ENCODE measurements at places on chromosomes 4 and X.

DNA sequence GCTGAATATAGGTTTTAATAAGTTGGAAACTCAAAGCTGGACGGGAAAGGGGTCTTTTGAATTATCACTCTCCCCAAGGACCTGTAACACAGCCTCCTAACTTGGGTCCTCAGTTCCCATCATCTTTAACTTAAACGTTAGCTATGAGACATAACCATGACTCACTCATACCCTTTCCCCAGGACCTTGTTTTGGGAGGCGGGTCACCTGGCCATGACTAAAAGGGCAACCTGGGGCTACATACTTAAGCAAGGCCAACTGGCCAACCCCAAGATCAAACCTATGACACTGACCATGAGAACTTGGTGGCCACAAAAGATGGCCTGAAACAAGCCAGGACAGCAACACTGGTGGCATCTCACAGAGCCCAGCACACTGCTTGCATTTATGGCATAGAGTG is 89.0 kb downstream of the SH3KBP1 start:
- no peak for DNase-seq

DNA sequence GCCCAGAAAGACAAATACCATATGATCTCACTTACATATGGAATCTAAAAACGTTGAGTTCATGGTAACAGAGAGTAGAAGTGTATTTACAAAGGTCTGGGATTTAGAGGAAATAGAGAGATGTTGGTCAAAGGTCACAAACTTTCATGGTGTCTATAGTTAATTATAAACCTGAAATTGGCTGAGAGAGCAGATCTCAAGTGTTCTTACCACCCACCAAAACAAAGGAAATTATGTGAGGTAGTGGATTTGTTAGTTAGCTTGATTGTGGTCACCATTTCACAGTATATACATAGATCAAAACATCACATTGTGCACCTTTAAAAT is 186.8 kb downstream of the NWD2 start:
- no peak for DNase-seq

DNA sequence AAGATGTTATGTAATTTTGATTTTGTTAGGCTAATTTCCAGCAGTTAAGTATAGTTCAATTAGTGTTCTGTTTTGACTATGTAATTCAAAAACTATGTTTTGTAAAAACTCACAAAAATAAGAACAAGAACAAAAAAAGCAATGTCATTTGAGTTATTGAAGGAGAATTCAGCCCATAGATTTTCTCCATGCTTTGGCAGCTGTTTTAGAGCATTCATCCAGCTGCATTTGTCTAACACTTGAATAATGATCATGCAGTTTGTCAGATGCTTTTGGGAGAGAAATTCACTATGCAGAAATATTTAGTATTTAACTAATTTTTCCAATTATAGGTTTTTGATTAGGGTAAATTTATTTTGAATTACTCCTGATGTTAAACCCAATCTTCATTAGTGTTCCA is 14.2 kb downstream of the CPE start:
- DNase-seq, result no peak

DNA sequence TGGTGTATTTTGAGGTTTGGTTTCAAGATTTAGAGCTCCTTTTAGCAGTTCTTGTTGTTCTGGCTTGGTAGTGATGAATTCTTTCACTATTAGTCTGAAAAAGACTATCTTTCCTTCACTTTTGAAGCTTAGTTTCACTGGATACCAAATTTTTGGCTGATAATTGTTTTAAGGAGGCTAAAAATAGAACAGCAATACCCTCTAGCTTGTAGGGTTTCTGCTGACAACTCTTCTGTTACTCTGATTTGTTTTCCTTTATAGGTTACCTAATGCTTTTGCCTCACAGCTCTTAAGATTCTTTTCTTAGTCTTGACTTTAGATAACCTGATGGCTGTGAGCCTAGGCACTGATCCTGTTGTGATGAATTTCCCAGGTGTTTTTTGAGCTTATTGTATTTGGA is 33.6 kb upstream of the HEPH start:
- DNase-seq, result no peak

DNA sequence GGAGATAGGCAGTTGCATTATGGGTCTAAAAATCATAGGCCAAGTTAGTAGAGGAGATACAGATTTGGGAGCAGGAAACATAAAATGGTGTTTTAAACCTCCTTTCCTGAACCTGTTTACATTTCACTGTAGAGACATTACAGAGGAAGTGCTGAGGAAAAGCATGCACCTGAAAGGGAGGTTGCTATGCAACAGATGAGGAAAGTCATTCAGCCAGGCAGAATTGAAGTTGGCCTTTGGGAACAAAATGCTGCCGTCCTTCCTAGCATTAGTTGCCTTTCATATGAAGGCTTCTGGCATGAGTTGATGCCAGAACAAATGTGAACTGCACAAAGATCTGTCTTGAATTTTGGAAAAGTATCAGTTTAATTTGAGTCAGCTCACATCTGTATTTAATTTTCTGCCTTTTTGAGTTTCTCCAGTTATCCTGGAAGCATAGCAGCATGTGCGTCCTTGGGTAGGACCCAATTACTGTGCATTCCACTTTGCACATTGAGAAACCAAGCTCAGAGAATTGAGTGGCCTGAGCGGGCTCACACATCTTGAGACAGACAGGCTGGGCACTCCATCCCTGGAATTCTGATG is 38.2 kb downstream of the MAGED1 start:
- DNase-seq, result no peak

DNA sequence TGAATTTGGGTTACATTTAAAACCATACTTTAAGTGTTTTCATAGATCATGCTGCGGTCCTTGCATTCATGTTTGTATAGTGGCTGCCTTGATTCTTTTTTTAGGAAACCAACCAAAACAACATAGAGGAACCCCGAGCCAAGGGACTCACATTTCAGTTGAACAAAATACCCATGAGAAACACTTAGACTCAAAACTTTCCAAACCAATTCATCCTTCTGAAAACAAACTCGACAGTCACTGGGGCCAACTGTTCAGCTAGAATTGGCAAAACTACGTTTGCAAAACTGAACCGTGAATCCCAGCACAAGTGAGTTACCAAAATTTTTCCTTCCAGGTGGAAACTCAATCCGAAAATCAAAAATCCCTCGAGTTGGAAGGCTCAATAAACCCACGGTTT is 1.4 kb downstream of the ADGRA3 start:
- no peak for DNase-seq

DNA sequence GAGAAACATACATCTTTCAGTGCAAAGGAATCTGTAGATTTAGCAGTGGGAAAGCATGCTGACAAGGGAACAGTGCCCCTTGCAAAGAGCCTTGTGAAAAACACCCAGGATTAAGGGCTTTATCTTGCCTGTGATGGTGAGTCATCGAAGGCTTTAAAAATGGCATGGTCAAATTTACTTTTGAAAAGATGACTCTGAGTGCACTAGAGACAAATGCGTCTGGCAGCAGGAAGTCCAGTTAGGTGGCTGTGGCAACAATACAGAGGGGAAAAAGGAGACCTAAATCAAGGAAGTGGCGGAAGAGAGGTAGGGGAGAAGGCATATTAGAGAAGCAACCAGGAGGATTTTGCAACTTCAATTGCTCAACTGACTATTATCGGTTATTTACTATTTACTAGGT is 472.6 kb upstream of the CPEB2 start:
- no peak for DNase-seq

DNA sequence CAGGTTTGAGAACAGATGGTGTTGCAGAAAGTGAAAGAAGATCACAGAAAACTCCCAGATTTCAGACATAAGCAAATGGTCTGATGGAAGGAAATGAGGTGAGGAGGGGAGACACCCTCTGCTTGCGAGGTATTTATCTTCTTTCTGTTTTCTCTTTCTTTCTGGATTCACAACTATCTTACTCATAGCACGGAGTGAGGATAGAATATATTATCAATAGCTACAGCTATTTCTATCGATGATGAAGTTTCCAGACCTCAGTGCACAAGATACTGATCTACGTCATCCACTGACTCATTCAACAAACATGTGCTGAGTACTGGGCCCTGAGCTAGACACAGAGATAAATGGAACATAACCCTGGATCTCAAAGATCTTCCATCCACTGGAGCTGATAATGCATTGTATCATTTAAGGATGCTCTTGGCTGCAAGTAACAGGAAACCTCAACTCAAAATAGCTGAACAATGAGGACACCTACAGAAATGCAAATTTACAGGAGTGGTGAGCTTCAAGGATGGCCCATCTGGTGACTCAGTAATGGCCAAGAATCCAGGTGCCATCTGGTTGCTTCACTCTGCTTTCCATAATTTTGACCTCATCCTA is 21.2 kb downstream of the SLC2A9 start:
- DNase-seq, result no peak

DNA sequence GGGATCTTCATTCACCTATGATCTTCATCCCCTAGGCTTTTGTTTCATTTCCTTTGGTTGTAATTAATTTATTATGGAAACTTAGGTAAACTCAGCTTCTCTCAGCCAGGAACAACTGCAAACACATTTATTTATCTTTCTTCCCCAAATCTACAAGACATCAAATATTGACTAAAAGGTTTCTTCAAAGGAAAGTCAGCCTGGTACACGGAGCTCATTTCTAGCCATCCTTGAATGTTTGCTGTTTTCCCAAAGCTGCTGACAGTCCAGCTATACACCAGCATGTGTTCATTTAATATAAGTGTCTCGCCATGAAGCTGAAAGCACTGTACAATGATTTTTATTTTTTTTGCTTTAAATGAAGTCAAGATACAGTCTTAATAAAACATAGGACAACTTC is 16.8 kb downstream of the RBM47 start:
- DNase-seq, result no peak

- DNase-seq, result no peak
Observed at GRCh38 chr4:48152259-48152658, 18.2 kb upstream of the TXK start.

- no peak for DNase-seq
Observed at GRCh38 chr4:147088146-147088545, 142.5 kb upstream of the TTC29 start.

DNA sequence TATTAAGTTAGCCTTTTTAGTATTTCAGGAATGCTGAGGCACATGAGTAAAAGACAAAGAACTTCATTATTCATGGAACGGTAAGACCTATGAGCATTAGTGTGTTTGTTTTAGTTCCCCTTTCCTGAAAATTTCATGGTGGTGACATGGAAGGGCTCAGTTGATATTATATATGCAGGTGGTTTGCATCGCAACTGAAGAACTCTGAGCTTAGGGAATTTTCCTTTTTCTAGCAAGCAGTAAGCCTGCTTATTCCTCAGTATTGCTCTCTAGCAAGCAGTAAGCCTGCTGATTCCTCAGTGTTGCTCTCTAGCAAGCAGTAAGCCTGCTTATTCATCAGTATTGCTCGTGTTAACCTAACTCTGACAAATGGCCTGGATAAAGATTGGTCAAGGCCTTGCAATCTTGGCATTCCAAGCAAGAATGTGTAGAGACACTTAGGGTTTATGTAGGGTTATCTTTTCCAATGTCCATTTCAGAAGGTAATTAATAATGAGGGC is 37.7 kb upstream of the MAGEB18 start:
- no peak for DNase-seq

- DNase-seq, result no peak
Observed at GRCh38 chrX:150587585-150588503, 19.4 kb downstream of the MTM1 start.

DNA sequence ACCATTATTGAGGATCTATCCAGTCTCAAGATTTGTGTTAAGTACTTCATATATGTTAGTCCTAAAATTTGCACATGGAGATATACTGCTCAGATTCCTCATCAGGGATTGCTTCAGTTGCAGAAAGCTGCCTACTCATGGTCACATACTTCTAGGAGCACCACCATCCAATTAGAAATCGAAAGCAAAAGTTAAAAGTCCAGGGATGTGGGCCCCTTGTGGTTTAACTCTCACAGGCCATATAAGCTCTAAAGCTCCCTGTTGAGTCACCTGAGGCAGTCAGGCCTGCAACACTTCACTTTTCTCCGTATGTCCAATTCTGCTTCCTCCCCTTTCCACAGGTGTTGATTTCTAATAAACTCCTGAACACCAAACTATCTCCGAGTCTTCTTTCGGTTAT is 84.2 kb downstream of the CNOT6L start:
- DNase-seq, result no peak

DNA sequence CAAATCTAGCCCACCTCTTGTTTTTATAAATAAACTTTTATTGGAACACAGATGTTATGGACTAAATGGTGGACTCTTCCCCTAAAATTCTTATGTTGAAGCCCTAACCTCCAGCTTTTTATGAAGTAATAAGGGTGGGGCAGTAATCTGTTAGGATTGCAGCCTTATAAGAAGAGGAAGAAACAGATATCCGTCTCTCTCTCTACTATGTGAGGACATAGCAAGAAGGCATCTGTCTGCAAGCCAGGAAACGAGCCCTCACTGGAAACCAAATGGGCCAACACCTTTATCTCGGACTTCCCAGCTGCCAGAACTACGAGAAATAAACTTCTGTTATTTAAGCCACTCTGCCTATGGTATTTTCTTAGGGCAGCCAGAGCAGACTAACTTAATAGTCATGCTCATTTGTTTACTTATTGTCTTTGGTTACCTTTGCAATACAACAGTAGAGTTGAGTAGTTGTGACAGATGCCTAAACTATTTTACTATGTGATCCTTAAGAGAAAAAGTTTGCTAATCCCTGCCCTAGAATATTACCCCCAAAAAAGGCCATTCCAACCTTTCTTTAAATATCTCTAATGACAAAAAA is 67.4 kb downstream of the MANBA start:
- DNase-seq, result no peak

- no peak for DNase-seq
Observed at GRCh38 chrX:12360383-12360782, 222.1 kb downstream of the FRMPD4 start.

GRCh38 chrX:72296991-72297390 is 8.7 kb downstream of the CITED1 start:
- no peak for DNase-seq

GRCh38 chrX:10397349-10397748 is 223.0 kb downstream of the MID1 start:
- DNase-seq, result no peak

DNA sequence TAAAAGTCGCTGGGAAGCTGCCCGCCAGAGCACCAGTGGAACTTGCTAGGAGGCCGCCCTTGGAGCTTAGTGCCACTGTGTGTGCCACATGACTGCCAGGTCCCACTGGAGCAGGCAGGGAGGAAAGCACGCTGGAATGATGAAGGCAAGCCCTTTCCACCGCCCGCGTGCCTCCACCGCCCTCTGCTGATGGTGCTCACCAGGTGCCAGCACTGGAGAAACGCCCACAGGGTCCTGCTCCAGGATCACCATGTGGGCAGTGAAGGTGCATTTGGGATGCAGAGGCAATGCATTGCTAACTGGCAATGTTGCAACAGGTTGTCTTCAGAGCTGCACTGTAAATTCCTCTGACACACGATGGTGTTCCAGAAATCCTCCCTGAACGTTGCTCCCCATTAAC is 76.3 kb downstream of the SHROOM2 start:
- no peak for DNase-seq

DNA sequence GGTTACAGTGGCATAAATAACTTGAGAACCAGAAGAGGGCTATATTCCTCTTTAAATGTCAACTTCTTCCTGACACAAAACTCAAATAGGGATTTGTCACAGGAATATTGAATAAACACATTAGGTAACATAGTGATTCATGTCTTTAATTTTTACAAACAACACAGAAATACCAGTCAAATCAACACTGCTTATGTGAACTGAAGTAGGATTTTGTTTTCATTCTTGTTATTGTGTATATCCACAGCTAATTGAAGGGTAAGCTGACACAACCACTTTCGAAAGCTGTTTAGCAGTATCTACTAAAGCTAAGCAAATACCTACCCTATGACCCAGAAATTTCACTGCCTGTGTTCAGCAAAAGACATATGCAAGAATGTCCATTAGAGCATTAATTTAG is 120.4 kb upstream of the EOLA2 start:
- no peak for DNase-seq

Data from nucleus accumbens (tissue), 56 donors.